Posterior cingulate gyrus (tissue), 11 donors: ENCODE measurements at places on chromosomes 5 and 9.

- no peak for DNase-seq
Observed at GRCh38 chr5:126849101-126849678, 72.3 kb downstream of the LMNB1 start.

GRCh38 chr9:136003411-136004218 lies 42.4 kb upstream of the UBAC1 start:
- DNase-seq = no peak

DNA sequence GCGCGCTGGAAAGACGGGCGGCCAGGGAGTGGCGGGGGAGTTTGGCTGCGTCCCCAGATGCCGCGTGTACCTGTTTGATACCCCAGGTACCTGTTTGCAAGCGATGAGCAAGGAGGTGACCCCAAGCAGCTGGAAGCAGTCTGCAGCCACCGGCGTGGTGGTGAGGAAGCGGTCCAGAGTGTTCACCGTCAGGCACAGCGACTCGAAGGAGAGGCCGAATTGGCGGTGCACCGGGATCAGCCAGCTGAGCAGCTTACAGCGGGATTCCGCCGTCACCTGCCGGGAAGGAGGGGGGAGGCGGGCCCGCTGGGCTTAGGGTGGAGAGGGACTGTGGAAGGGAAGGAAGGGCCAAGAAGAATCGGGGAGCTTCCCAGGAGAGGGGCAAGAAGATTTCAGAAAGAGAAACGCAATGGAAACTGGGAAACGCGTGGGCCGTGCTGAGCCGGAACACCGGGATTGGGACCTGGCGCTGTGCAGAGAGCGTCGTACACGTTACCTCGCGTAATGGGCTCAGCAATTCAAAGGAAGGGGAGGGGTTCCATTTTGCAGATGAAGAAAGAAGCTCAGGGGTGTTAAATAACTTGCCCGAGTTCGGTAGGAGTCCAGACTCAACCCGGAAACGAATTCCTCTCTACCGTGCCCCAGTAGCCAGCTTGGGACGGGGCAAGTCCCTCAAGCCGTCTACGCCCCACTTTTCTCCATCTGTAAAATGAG lies 980 bp downstream of the CCNO start:
- DNase-seq = no peak

DNA sequence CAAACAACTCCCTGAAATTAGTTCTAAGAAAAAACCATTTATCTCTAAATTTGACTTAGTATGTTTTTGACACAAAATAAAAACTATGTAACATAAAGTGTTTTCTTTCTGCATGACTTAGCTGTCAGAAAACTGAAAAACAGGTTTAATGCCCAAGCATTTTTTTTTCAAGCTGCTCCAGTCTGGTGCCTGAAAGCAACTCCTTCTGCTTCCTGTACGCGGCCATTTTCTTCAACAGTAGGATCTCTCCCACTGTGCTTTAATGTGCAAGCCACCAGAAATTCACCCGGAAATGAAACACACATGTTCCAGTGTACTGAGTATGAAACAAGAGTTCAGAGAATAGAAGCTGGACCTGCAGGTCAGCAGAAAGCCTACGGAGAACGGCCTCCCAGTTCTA lies 161.2 kb downstream of the MED27 start:
- DNase-seq = no peak

DNA sequence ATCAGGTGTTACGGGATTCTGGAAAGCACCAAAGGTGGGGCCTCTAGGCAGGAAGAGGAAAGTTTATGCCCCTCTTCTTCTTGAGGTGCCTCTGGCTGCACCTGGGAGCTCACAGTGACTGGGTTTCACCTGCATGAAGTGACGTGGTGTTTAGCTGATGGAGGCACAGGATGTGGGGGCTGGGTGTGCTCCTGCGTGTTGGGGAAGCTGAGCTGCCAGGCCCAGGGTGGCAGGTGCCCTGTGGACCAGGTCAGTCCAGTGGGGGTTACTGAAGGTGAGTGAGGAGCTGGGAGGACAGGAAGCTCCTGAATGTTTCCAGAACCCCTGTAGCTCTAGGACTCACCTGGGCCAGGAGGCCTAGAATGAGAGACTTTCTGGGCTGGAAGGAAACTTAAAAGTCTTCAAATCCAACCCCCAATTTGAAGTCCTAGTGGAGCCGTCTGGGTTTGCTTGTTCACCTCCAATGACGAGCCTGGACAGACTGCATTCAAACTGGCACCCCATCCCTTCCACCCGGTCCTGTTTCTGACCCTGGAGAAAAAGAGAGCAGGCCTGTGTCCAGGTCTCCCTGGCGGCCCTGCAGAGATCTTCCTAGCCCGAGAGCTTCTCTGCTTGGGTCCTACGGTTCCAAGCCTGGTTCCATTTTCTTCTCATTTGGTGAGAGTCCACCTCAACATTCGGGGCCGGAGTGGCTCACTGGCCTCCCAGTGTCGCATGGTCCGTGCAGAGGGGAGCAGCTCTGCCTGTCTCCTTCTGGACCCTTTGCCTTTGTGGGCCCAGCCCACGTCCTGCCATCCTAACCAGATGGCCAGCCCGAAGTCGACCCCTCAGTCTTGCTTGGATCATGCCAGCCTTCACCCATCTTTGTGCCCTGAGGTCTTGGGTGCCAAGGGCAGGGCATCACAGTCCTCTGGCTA lies 22.3 kb downstream of the TRAF1 start:
- no peak for DNase-seq

GRCh38 chr5:142644640-142645361 lies 41.1 kb downstream of the FGF1 start:
- peak; percentile 76 for DNase-seq

GRCh38 chr5:82023644-82024043 lies 51.8 kb downstream of the ATG10 start:
- DNase-seq = no peak

GRCh38 chr5:12920527-12920926 lies 1016.3 kb upstream of the CTNND2 start:
- DNase-seq = no peak

DNA sequence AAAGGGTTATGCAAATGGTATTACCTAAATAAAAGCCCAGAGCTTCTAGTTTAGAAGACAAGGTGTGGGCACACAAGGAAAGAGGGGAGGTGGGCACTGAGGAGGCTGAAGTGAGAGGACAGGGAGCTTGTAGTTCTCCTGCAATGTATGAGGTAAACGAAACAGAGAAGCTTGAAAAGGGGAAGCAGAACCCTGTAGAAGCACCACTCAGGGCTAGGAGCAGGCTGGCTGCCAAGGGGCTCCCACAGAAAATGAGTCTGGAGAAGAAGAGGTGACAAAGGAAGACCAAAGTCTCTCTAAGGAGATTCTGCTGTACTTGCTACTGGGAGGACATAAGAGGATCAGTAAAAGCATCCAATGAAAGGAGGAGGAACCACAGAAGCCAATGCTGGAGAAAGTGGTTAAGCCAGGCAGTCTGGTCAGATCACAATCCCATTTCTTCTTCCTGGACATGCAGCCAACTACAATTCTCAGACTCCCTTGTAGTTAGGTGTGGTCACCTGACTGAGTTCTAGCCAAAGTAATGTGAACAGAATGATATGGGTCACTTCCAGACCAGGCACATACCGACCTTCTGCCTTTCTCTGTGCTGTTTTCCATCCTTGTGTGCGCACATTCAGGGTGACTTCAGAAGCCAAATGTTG lies 174.5 kb upstream of the MAP3K1 start:
- DNase-seq = no peak

- no peak for DNase-seq
Observed at GRCh38 chr9:131628459-131629225, 83.3 kb downstream of the PRRT1B start.

- no peak for DNase-seq
Observed at GRCh38 chr5:78591972-78592700, 56.4 kb downstream of the LHFPL2 start.

- no peak for DNase-seq
Observed at GRCh38 chr5:38921174-38921573, 75.4 kb downstream of the OSMR start.

GRCh38 chr5:21573416-21574314 lies 1279.5 kb downstream of the CDH12 start:
- no peak for DNase-seq

DNA sequence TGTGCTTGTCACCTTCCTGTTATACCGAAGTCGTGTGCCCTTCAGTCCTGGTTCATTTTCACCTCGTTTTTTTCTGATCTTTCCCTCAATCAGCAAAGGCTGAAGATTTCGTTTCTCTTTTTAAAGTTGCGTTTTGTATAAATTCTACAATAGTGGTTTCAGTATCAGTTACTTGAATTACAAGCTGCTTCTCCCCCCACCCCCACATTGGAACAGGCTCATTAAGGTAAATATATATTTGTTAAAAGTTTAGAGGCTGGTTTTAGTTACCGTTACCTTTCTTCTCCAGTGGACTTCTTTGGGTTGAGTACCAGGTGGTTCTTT lies 881 bp downstream of the SUB1 start:
- no peak for DNase-seq
